ENCODE measurements at places on chromosomes 3 and 15.
A peak's percentile ranks its signal among the peaks of the same experiment; 100 is the strongest.

DNA sequence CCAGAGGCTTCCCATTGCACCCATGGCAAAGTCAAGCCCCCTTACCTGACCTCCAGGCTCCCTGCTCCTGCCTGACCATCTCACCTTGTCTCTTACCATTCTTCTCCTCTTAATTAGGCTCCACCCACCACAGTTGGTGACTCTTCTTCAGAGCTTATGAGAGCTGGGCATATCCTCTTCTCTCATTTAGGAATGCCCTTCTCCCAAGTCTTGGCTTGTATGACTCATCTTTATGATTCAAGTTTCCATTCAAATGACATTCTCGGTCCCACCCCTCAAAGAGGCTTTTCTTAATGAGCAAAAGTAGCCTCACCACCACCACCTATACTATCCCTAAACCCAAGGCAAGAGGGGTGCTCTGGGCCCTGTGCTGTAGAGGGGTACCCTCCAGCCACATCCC lies 55.3 kb upstream of the NUDT16 start:
- no peak for DNase-seq

DNA sequence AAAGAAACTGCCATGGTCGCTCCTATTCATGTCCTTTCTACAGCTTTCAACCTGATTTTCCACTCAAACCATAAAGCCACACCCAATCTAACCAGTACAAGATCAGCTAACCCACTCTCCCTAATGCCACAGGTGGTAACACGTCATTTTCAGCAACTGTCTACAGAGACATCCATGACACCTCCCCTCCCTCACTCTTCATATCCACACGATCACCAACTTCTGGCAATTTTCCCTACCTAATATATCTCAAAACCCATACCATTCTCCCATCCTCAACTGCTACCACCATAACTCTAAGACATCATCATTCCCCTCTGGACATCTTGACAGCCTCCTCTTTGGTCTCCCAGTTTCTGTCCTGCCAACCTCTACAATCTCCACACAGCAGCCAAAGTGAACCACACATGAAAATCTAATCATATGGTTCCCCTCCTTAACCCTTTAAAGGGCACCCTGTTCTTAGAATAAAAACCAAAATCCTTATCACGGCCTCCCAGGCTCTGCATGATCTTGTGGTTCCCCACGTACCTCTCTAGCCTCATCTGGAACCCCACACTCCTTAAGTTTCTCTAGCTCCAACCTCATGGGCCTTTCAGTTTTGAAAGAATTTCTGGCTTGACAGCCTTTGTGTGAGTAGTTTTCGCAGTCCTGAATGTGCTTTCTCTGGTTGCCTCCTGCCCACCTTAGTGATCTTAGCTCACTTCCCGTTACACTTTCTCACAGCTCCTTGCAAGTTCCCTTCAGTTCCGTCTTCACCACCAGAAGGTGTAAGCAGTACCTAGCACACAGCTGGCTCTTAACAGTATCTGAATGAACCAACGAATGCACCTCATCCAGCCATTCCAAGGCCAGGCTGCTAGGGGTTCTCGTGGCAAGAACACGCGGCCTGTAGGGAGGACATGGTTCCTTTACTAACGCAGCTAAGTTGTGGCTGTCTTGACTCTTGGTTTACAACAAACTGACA lies 33.4 kb downstream of the SPINK8 start:
- peak; percentile 8 for DNase-seq

GRCh38 chr3:114608293-114608692 lies 314.5 kb downstream of the TIGIT start:
- DNase-seq: no peak

GRCh38 chr3:142850395-142851023 lies 38.4 kb downstream of the PCOLCE2 start:
- no peak for DNase-seq

DNA sequence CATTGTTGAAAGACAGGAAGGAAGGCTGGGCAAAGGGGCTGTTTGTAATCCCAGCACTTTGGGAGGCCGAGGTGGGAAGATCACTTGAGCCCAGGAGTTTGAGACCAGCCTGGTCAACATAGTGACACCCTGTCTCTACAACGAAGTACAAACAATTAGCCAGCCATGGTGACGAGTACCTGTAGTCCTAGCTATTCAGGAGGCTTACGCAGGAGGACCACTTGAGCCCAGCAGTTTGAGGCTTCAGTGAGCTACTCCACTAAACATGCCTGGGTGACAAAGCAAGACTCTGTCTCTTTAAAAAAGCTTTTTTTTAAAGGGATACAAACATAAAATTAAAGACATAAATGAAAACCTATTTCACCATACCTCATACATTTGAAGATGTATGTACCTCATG lies 11.1 kb downstream of the SERP1 start:
- no peak for DNase-seq

GRCh38 chr15:23384371-23384770 lies 29.8 kb downstream of the GOLGA8S start:
- DNase-seq: no peak
